ENCODE measurements at places on chromosomes 3 and 15.

DNA sequence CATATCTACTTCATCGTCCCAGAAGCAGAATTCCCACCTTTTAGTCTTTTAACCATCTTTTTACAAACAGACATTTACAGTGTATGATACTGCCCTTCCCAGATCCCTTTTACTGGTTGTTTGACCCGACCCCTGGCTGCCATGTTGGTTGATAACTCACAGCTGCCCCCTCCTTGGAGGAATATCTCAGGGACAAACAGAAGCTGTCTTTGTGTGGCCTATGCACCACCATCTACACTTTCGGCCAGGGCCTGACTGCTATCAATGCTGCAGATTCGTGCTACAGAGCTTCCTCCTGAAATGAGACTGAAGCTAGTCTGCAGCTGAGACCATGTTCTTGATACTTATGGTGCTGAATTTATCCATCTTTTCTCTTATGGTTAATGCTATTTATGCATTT is 6.6 kb upstream of the POLQ start:
- no peak for DNase-seq

DNA sequence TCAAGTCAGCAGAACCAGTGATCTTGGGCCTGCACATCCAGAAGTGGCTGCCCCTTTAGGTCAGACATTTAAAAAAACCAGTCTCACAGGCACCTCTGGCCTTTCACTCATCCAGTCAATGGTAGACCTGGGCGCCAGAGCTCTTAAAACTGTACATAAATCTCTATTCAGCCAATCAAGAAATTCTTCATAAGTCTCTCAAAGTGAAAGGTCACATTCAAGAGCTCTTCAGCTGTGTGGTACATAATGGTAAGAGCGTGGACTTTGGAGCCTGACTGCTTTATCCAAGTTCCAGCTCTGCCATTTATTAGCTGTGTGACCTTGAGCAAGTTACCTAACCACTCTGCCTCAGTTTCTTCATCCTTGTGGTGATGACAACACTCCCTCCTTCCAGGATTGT is 22.3 kb upstream of the MORF4L1 start:
- no peak for DNase-seq

GRCh38 chr15:65529762-65530317 is 423 bp upstream of the HACD3 start:
- DNase-seq = no peak

- no peak for DNase-seq
These were observed 61.9 kb downstream of the ANO10 start for GRCh38 chr3:43559961-43560360.

Measured in GF-D8 (cell line).